ENCODE measurements at places on chromosomes 6 and 20.

- DNase-seq = peak; percentile 56
Observed at GRCh38 chr20:44209686-44210405, 725 bp downstream of the OSER1 start.

DNA sequence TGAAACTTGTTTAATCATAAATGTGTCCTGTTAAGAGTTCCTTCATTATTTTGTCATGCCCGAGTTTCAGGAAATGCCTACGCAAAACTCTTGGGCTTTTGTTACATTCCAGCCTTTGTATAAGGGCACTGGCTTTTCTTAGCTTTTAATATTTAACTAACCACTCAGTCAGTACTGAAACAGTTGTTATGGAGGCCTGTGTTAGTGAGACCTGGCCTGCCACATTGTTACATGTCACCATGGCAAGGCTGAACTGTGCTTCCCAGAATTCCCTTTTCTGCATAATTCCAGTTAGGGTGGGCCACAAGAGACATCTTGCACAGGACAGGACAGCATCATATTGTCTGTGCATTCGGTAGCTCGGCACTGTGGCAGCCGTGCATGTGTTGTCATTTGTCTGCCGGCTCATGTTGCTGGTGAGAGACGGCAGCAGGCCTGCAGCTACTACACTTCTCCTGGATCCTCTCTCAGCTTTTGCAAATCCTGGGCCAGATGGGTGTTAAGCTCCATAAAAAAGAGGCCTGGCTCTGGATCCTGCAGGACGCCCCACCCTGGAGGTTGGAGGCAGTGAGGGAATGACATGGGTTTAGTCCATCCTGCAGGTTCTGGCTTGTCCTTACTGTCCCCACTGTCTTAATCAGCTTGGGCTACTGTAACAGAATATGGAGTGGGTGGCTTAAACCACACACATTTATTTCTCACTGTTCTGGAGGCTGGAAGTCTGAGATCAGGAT is 128.8 kb upstream of the DTNBP1 start:
- no peak for DNase-seq

GRCh38 chr20:48060841-48061720 is 275.8 kb upstream of the SULF2 start:
- DNase-seq = no peak

GRCh38 chr20:25695532-25696370 is 902 bp downstream of the ZNF337 start:
- no peak for DNase-seq

DNA sequence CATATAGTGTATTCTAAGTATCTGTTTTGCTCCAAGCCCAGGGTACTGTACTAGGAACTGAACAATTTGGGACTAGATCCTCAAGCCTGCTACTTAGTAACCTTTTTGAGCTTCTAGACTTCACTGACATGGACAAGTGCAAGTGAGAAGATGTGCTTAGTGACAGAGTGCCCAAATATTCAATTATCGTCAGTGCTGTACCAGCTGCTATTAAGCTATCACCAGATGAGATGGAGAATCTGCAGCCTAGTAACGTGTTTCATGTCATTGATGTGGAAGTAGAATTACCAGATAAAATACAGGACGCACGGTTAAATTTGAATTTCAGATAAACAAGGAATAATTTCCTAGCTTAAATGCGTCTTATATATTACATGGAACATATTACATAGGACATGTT is 218.3 kb downstream of the ARID1B start:
- DNase-seq = no peak

DNA sequence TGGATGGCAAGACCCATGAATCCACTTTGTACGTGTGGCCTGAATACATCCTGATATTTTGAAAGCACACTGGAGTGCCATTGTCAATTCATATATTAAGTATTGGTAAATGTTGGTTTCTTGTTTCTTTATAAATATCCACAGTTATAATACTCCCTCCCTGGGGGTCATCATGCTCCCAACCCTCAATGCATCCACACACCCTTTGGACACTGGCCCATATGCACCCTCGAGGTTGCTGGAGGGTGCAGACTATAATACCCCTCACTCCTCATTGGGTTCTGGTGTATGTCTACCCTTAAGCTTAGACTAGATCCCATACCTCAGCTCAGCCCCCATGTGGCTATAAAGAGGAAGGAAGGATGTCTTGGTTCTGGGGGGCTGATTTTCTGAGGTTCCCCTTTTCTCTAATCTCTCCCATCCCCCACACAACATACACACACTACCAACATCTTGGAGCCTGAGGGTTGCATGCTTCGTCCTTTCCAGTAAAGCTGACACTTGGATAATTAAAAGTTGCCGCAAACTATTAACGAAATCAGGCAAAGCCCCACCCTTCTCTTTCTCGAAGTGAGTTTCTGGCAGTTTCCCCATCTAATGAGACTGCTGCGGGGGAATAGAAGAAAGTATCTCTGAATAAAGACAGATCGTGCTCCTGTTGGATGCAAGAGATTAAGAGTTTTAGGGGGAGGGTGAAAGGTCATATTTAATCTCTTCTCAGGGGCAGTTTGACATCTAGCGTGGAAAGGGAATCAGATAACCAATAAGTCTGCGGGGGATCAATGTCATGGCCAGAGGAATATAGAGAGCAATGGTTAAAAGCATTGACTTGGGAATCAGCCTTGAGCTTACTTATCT is 7.4 kb downstream of the PIM1 start:
- no peak for DNase-seq

GRCh38 chr20:1712634-1713624 is 55.4 kb upstream of the SIRPG start:
- no peak for DNase-seq

DNA sequence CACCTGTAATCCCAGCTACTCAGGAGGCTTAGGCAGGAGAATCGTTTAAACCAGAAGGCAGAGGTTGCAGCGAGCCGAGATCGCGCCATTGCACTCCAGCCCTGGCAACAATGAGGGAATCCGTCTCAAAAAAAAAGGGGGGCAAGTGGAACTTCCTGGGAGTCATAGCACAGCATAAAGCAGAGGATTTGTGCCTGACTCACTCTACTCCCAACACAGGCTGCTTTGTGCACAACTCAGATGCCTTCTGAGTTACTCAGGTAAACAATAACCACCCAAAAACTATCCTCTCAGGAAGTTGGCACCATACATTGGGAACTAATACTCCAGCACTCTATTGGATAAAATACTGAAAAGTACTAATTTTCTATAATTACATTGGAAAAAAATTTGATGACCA is 2.5 kb upstream of the TMEM244 start:
- DNase-seq = no peak

- DNase-seq = no peak
Observed at GRCh38 chr20:33709905-33710541, 10.1 kb downstream of the PXMP4 start.

- DNase-seq = no peak
Observed at GRCh38 chr6:108946695-108947094, 98.5 kb downstream of the ARMC2 start.

DNA sequence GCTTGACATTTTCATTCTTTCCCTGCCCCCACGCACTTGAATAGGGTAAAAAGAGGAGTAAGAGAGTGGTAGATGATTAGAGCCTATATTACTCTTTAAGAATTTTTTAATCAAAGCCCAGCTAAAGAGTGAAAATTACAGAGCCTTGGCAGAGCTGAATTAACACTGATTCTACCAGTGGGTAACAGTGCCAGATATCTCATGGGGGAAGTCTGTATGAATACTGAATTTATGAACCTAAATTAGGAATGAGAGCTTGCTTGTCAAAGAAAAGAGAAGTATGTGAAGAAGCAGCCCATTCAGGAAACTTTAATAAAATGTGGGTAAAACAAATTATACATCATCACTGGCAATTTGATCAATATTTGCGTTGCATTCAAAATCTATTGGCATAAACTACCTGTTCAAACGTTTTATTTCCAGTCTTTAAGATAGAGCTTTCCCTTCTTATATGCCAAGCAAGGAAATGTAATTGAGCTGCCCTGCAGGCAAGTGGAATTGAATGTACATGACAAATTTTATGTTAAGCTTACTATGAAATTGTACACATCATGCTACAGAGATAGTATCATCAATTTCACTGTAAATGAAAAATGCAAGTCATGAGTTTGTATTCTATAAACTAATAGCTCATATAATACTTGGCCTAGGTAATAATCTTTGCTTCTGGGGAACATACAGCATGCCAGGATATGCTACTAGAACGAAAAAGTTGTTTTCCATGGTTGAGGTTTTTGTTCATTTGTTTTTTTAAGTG is 14.5 kb downstream of the SOBP start:
- DNase-seq = no peak

GRCh38 chr20:12644461-12644860 is 364.3 kb upstream of the SPTLC3 start:
- no peak for DNase-seq

DNA sequence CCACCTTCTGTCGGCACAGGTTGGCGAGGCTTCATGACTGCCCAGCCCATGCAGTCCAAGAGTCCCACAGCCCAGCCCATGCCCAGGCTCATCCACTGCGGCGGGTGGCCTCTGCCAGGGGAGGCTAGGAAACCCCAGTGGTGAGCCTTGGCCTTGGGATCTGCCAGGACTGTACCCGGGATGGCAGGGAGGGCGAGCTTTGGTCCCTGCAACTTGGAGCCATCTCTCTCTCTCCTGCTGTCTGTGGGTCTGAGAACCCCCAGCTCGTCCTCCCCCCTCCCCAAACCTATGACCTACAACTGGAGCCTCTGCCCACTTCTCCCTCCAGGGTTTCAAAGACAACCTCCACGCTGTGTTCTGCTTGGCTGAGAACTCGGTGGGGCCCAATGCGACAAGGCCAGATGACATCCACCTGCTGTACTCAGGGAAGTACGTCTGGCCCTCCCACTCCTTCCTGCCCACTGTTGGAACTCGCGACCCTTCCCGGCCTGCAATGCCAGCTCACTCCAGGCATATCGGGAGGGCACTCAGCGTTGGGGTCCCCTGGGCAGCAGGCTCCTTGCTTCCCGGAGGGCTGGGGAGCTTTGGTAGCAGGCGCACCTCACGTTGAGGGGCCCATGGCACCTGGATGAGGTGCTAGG is 19.7 kb downstream of the NPEPL1 start:
- no peak for DNase-seq

- no peak for DNase-seq
Observed at GRCh38 chr6:101435038-101435437, 41.5 kb downstream of the GRIK2 start.

DNA sequence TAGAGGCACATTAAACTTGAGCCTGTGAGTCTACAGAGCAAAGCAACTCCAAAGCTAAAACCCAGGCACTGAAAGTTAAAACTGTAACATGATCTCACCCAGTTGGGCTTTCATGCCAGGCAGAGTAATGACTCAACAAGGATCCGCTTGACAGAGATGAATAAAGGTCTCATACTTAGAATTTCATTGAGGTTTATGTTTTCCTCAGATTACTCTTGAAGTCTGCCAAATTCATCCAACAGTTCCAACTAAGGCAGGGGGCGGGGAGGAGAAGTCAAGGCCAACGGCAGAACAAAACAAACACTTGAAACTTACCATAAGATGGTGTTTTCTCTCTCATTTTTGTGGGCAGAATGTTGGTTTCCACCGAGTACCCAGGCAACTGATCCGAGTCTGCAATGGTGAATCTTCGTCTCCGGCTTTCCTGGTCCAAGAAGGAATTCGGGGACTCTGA is 54.0 kb upstream of the IPCEF1 start:
- no peak for DNase-seq

DNA sequence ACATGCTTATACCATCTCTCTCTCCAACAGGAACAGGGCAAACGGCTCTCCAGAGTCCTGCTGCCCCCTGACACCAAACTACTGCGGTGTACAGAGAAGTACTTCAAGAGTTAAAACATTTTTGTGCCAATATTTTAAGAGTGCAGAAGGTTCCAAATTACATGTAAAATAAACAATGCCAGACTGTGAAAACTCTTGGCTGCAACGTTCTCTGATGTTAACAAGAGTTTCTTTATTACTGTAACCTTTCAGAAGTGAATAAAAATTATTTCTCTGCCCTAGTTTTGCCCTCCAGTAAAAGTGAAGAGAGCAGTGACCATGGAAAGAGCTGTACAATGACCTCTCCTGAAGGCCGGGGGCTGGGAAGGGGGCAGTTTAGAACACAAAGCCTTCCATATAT is 41.4 kb upstream of the FAM83C start:
- DNase-seq = no peak

DNA sequence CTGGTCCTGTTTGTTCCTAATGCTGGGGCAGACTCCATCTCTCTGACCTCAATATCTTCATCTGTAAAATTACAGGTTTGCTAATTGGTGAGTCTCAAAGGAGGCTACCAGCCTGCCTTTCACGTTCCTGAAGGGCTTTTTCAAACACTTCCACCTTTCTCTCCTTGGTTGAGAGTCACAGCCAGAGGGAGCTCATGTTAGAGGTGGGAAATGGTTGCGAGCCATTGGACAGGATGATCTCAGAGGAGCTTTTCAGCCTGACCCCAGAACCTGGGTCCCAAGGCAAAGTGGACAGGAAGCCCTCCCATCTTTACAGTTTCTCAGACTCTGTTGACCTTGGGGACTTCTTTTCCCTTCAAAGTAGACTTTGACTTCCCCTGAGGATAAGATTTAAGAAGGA is 37.6 kb downstream of the NDUFAF5 start:
- DNase-seq = no peak

- no peak for DNase-seq
Observed at GRCh38 chr20:4439461-4439860, 282.2 kb upstream of the PRND start.

DNA sequence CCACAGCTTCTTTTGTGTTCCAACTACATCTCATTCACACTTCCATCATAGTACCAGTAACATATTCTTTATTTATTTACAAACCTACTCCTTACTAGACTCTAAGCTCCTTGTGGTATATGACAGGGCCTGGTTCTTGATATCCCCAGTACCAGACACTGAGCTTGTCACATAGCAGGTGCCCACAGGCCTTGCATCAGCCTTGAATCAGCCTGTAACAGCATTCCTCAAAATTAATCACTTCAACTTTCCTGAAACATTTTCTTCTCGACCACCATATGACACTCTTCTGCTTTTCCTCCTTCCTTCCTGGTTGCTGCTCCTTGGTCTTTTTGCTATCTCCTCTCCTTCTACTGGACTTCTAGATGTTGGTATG is 24.7 kb upstream of the SRPK1 start:
- DNase-seq = no peak

- no peak for DNase-seq
Observed at GRCh38 chr6:147991961-147992360, 350.7 kb upstream of the SASH1 start.

DNA sequence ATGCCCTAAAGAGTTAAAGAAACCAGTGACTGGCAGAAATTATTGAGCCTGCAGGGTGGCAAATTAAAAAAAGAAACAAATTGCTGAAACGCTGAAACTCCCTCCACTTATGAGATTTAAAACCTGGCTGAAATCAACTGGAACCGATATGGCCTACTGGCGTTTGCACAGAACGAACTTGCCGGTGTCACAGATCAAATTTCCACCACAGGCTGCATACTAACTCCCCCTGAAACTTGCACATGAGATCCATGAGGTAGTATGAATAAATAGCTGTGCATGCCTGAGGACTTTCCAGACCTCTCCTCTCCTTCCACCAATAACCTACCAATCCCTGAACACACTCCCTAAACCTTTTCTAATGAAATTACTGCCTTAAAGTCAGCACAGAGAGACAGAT is 150.4 kb downstream of the RNGTT start:
- no peak for DNase-seq
